ENCODE measurements at places on chromosomes 7 and 10. TPM values are rescaled to one million over a fixed set of nuclear protein-coding genes. Genes with fewer than 3 reads are reported as not detected.

- H3K27ac ChIP-seq = no peak overlapping the region
- H3K27me3 ChIP-seq = no peaks in the 10 kb centered on the region
- no peaks in the 10 kb centered on the region for H3K36me3 ChIP-seq
- DNase-seq = no peak
- no peak overlapping the region for H3K4me3 ChIP-seq
These were observed 132.4 kb downstream of the SVIL start for GRCh38 chr10:29502351-29502750.

DNA sequence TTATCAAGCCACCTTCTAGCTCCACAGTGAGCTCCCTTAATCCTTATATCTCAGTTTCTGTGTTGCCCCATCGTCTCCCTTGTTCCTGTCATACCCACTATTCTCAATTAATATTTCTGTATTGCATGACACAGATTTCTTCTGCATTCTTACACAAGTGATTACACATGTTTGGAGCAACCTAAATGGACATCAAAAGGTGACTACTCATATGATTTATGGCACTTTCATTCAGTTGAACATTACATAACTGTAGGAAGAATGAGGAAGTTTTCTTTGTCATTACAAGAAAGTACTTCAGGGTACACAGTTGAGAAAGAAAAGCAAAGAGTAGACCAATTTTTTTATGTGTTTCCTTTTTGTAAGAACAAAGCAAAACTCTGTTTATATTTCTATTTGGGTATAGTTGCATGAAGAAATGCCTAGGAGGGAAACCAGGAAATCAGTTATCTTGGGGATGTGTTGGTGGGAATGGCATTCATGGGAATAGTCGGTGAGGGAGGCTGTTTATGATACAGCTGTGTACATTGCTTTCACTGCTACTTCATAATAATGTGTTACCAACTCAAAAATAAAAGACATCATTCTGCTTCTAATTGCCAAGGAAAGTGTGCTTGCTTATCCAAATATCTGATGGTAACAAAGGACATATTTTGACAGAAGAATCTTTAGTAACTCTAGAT, 23.6 kb upstream of the PRSS37 start:
- H3K4me3 ChIP-seq = no peak overlapping the region
- H3K27ac ChIP-seq = no peak overlapping the region
- no peaks in the 10 kb centered on the region for H3K27me3 ChIP-seq
- H3K4me1 ChIP-seq = no peaks in the 10 kb centered on the region
- H3K36me3 ChIP-seq = no peaks in the 10 kb centered on the region

GRCh38 chr7:88281749-88282148, 24.9 kb downstream of the STEAP4 start:
- no peaks in the 10 kb centered on the region for H3K36me3 ChIP-seq
- no peak overlapping the region for H3K27ac ChIP-seq
- no peak for DNase-seq
- no peaks in the 10 kb centered on the region for H3K4me1 ChIP-seq
- no peak overlapping the region for H3K4me3 ChIP-seq

ZNF777 gene
- total RNA-seq = 19.6 TPM

NPVF gene
- total RNA-seq = not detected

DNA sequence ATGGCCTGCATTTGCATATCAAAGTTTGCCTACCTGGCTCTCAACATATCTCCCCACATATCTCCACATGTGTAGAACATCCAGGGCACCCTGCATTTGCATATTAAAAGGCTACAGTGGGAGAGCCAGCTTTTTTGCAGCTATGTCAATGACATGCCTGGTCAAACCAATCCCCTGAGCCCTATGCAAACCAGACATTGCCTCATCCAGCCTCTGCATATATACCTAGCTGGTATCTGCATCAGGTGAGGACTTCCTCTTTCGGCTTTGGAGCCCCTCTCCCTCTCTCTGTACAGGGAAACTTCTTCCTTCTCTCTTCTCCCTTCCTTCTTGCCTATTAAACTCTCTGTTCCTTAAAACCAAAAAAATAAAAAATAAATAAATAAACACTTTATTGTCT, 142.7 kb upstream of the STEAP4 start:
- no peaks in the 10 kb centered on the region for H3K36me3 ChIP-seq
- H3K27ac ChIP-seq = no peak overlapping the region
- no peak overlapping the region for H3K4me3 ChIP-seq
- H3K27me3 ChIP-seq = no peaks in the 10 kb centered on the region

- no peaks in the 10 kb centered on the region for H3K4me1 ChIP-seq
- DNase-seq = no peak
- no peaks in the 10 kb centered on the region for H3K36me3 ChIP-seq
- H3K4me3 ChIP-seq = no peak overlapping the region
- no peaks in the 10 kb centered on the region for H3K27me3 ChIP-seq
These were observed 168.0 kb downstream of the GNAI1 start for GRCh38 chr7:80302636-80303035.

BAMBI gene
- 24.8 TPM for total RNA-seq

ASZ1 gene
- total RNA-seq = not detected

DNA sequence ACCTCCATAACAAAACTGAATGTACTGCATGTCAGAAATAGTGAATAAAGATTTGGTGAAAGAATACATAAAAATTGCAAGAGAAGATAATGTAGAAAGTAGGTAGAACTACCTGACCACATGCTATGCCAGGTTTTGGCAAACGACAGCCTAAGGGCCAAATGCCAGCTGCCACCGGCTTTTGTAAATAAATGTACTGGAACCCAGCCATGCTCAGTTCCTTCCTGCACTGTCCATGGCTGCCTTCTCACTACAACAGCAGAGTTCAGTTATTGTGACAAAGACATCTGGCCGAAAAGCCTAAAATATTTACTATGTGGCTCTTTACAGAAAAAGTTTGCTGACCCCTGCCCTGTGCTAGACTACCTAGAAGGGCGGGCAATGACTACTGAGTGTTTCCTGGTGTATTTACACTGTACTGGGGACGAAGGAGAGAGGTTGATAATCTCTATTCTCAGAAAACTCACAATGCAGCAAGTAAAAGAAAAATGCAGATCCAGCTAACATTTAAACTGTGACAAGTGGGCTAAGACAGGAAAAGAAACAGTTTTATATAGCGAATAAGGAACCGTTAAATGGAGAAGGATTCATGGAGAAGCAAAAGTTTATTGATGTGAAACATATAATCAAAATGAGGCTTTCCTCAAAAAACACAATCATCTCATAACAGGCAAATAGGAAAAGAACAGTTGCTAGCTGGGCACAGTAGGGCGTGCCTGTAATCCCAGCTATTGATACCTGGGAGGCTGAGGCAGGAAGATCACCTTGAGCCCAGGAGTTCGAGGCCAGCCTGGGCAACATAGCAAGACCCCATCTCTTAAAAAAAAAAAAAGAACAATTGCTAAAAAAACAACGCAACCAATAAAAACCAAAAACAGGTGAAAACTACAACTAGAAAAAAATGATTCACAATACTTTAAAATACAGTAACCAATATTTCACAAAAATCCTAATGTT, 13.7 kb downstream of the KIN start:
- peaks cover 54% of the 10 kb centered on the region for H3K36me3 ChIP-seq
- H3K27ac ChIP-seq = no peak overlapping the region
- H3K4me1 ChIP-seq = no peaks in the 10 kb centered on the region

DNA sequence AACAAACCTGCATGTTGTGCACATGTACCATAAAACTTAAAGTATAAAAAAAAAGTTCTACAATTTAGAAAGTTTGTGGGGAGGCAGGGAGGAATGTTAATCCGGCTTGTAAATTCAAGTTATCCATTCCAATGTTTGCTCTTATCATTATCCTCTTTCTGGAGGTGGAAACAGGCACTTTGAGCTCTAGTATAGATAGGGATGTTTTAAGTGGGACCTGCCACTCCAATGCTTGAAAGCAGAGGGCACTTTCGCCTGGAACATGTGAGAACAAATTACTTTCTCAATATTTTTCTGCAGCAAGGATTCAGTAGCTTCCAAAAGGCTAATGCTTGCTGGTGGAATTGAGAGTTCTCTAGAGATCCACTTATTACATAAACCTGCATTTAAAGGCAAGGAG, 45.6 kb downstream of the FEZF1 start:
- no peaks in the 10 kb centered on the region for H3K27me3 ChIP-seq
- peak; percentile 10 for DNase-seq
- H3K36me3 ChIP-seq = no peaks in the 10 kb centered on the region
- H3K4me3 ChIP-seq = no peak overlapping the region
- H3K27ac ChIP-seq = no peak overlapping the region

IQUB gene
- total RNA-seq = 0.62 TPM

FZD1 gene
- total RNA-seq = 49.9 TPM

- peak; percentile 28 for DNase-seq
- H3K27me3 ChIP-seq = no peaks in the 10 kb centered on the region
- H3K27ac ChIP-seq = no peak overlapping the region
- H3K36me3 ChIP-seq = no peaks in the 10 kb centered on the region
- H3K4me3 ChIP-seq = no peak overlapping the region
- no peaks in the 10 kb centered on the region for H3K4me1 ChIP-seq
These were observed 1158.5 kb upstream of the C7orf33 start for GRCh38 chr7:147432079-147432478.

- no peaks in the 10 kb centered on the region for H3K36me3 ChIP-seq
- no peak overlapping the region for H3K27ac ChIP-seq
- DNase-seq = no peak
- H3K27me3 ChIP-seq = no peaks in the 10 kb centered on the region
These were observed 55.8 kb upstream of the LANCL2 start for GRCh38 chr7:55309040-55309991.

- H3K36me3 ChIP-seq = no peaks in the 10 kb centered on the region
- H3K4me1 ChIP-seq = peaks cover 86% of the 10 kb centered on the region
- no peaks in the 10 kb centered on the region for H3K27me3 ChIP-seq
- peak; percentile 91 for DNase-seq
These were observed 435.8 kb upstream of the MGMT start for GRCh38 chr10:129030996-129031843.

- H3K27ac ChIP-seq = no peak overlapping the region
- H3K36me3 ChIP-seq = no peaks in the 10 kb centered on the region
These were observed 171.2 kb downstream of the PTPRN2 start for GRCh38 chr7:158416283-158416933.

GRCh38 chr10:113326160-113327111, 226.4 kb upstream of the HABP2 start:
- H3K27me3 ChIP-seq = no peaks in the 10 kb centered on the region
- H3K36me3 ChIP-seq = no peaks in the 10 kb centered on the region
- no peaks in the 10 kb centered on the region for H3K4me1 ChIP-seq
- DNase-seq = peak; percentile 82
- H3K27ac ChIP-seq = no peak overlapping the region

TAS2R5 gene
- 0.43 TPM for total RNA-seq

GRCh38 chr7:55244006-55244745, 121.0 kb upstream of the LANCL2 start:
- H3K27me3 ChIP-seq = peaks cover 6% of the 10 kb centered on the region
- H3K4me1 ChIP-seq = no peaks in the 10 kb centered on the region
- no peaks in the 10 kb centered on the region for H3K36me3 ChIP-seq
- H3K4me3 ChIP-seq = no peak overlapping the region

DNA sequence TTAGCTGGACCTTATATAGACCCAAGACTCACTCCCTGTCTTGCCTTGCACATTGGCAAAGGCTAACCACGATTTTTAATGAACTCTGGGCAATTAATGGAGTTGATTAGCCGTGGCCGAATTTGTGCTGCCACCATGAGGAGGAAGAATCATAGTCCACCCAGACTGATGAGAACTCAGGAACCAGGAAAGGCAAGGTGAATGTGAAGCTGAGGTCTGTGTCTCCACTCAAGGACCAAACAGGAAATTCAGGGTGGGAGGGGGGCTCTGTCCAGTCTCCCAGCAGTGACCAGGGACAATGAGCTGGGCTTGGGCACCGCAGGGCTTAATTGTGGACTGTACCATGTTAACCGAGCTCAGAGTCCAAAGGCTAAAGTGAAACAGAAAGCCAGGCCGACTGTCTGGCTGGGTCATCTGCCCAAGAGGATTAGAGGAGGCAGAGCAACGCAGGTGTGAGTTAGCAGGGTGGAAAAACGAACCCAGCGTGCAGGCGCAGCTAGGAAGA, 127.0 kb upstream of the JCAD start:
- H3K27me3 ChIP-seq = no peaks in the 10 kb centered on the region
- H3K4me3 ChIP-seq = no peak overlapping the region
- H3K4me1 ChIP-seq = no peaks in the 10 kb centered on the region
